Activated T-cell treated with anti-CD3 and anti-CD28 coated beads, Interleukin-2, amount 50 U/mL, for 24 hours (primary cell): ENCODE measurements at places on chromosomes 6 and 20.

DNA sequence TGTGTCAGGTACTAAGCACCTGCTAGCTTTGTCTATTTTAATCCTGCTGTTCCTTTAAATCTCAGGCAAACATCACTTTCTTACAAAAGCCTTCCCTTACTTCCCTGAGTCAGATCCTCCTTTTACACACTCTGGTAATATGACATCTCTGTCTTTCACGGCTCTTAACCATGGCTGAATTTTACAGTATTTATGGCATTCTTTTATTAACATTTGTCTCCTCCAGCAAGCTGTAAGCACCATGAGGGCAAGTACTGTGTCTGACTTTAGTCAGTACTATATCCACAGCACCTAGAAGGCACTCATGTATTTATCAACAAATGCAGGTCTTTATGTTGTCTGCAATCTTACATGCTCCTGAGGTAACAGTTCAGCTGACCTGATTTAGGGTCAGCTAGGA is 33.7 kb upstream of the HBS1L start:
- no peaks in the 10 kb centered on the region for H3K27me3 ChIP-seq

DNA sequence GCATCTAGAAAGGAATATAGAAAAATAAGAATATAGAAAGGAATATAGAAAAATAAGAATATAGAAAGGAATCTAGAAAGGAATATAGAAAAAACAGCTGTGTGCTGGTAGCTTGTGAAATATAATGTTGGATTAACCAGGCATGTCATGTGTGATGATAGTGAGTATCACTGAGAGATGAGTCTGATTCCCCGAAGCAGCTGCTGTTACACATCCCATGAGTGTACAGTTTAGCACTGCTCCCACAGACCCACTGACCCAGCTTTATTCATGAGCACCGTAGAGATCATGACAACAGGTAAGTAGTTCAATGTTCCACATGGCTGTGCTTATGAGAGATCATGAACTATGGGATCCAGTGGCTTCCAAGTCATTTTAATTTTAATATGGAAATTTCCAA is 64.8 kb downstream of the SLC22A3 start:
- no peaks in the 10 kb centered on the region for H3K36me3 ChIP-seq
- H3K4me3 ChIP-seq = no peak overlapping the region
- DNase-seq = no peak
- no peak overlapping the region for H3K27ac ChIP-seq

DNA sequence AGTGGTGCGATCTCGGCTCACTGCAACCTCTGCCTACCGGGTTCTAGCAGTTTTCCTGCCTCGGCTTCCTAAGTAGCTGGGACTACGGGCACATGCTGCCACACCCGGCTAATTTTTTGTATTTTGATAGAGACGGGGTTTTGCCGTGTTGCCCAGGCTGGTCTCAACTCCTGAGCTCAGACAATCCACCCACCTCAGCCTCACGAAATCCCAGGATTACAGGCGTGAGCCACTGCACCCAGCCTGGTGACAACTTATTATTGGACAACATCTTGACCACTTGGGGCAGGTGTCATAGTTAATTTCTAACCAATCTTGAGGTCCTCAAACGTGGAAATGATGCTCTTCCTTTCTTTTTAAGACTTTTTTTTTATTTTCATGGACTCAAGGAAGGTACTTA is 303.6 kb downstream of the CLIC5 start:
- H3K4me1 ChIP-seq = peaks cover 48% of the 10 kb centered on the region
- no peak for DNase-seq
- peak overlapping the region; percentile 97 for H3K27ac ChIP-seq
- H3K36me3 ChIP-seq = no peaks in the 10 kb centered on the region

DNA sequence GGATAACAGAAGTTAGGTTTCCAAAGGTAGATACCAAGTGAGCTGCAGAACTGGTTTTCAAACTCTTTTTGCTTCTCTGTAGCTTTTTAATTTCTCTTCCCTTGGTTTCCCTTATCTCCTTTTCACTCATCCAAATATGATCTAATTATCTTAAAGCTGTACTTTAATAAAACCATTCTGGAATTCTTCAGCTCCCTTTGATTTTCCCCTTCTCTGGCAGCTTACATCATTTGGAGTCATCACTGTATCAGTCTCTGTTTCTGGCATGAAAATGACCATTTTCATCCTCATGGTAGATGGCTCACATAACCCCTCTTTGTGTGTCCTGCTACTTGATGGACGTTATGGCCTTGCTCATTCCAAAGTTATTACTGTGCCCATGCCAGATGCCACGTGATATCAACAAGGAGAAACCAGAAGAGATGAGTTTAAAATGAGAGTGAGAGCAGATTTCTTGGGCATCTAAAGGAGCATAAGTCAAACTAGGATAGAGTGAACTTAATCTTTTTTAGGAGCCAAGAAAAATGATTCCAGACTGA is 620.2 kb downstream of the QKI start:
- no peak for DNase-seq
- H3K27ac ChIP-seq = no peak overlapping the region
- no peaks in the 10 kb centered on the region for H3K4me1 ChIP-seq

- DNase-seq = no peak
- H3K4me1 ChIP-seq = peaks cover 25% of the 10 kb centered on the region
- no peaks in the 10 kb centered on the region for H3K36me3 ChIP-seq
- H3K4me3 ChIP-seq = no peak overlapping the region
These were observed 90.8 kb upstream of the ELOVL5 start for GRCh38 chr6:53439556-53439955.

DNA sequence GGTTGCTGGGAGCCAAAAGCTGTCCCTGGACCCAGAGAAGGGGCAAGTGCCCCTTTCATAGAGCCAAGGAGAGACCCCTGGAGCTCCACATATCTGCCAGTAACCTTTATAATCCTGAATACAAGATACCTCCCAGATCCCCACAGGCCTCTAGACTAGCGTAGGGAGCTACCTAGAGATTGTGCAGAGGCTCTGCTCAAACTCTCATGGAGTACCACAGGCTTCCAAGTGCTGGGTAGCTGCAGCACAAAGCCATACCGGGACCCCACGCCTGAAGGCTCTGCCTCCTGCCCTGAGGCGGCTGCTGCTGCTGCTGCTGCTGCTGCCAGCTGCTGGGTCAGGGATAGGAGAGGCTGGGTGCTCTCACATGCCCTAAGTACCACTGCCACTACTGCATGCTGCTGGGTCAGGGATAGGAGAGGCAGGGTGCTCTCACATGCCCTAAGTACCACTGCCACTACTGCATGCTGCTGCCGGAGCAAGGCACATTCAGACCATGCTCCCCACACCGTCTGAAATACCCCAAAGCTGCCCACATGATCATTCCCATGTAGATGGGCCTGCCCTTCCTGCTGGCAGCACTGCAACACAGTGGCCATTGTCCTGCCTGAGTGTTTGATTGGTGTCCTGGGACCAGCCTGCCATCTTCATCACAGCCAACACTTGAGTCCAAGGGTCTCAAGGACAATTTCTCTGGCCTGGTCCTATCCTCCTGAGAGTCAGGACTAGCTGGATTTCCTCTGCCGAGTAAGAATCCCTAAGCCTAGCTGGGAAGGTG is 1434.3 kb upstream of the ADGRB3 start:
- H3K27me3 ChIP-seq = no peaks in the 10 kb centered on the region
- H3K36me3 ChIP-seq = no peaks in the 10 kb centered on the region
- no peak overlapping the region for H3K27ac ChIP-seq
- no peak for DNase-seq
- no peak overlapping the region for H3K4me3 ChIP-seq

DNA sequence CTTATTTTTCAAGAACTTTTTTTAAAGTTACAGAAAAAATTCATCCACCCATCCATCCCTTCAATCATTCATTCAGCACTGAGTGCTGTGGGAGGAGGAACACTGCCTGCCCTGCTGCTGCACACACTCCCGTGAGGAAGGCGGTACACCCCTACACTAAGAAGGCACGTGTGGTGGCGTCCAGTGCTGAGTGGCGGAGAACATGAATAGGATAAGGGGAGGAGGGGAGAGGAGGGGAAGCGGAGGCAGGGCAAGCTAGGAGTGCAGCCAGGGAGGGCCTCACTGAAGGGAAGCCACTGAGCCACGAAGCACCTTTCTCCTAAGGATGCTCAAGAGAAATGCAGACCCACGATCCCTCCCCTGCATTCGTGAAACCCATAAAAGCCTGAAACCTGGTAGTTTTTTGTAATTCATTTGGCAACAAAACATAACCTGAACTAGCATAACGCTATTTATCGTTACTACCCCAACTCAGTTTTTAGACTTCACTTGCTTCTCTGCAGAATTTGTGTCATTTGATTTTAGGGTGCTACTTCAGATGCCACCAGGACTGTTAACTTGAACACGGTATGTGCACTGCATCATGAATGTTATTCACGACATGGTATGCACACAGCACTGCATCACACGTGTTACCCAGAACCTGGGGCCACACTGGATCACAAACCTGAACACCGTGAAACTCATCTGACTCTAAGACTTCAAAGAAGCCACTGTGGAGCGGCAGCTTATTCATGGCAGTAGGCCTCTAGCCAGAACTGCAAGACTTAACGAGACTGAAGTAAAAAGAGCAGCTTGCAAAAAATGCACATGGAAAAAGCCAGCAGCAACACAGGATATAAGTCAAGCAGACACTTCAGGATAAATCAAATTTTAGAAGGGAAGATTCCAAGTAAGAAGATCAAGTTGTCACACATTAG is 3.5 kb downstream of the RNASET2 start:
- H3K27me3 ChIP-seq = no peaks in the 10 kb centered on the region
- peak overlapping the region; percentile 90 for H3K4me3 ChIP-seq
- no peak for DNase-seq

DNA sequence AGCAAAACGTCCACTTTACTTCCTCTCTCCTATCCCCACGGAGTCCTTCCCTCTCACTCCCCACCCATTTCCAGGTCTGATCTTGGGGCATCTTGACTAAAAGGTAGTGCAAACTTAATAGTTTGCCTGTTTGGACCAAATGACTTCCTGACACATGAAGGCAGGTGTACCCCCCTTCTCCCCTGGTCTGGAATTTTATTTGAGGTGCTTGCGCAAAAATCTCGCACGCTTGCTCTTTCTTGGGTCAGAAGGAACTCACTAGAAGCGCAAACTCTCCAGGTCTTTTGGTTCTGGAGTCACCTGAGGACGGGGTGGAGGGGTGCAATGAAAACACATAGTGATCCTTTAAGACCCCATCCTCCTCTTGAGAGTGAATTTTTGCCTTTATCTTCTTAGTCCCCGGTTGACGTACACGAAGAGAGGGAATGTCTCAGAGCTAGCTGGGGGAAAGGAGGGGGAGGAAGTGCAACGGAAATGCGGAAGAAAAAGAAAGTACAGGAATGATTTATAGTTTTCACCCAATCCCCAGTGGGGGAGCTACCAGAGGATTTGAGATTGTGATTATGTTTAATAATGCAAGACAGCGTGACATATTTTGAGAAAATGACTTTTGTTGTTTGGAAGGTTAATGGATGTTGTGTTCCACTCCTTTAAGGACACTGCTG is 4.9 kb downstream of the ADGRB3 start:
- H3K4me3 ChIP-seq = no peak overlapping the region
- no peak overlapping the region for H3K27ac ChIP-seq
- peaks cover 51% of the 10 kb centered on the region for H3K27me3 ChIP-seq
- no peaks in the 10 kb centered on the region for H3K36me3 ChIP-seq
- H3K4me1 ChIP-seq = peaks cover 10% of the 10 kb centered on the region
- DNase-seq = no peak

DNA sequence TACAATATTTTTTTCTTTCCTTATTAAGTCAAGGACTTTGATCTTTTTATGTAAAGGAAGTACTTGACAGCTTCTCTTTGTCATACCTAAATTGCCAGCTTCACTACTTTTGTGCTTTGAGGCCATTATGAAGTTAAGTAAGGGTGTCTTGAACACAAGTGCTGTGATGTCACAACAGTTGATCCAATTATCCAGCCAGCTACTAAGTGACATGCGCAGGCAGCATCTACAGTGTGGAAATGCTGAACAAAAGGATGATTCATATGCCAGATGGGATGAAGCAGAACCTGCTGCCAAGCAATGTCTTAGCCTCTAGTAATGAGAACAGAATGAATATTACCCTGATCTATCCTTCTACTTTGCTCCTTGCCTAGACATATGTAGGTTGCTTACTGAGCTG is 68.3 kb upstream of the TMEM244 start:
- no peaks in the 10 kb centered on the region for H3K27me3 ChIP-seq
- H3K27ac ChIP-seq = no peak overlapping the region
- H3K36me3 ChIP-seq = no peaks in the 10 kb centered on the region
- H3K4me1 ChIP-seq = no peaks in the 10 kb centered on the region
- H3K4me3 ChIP-seq = no peak overlapping the region

DNA sequence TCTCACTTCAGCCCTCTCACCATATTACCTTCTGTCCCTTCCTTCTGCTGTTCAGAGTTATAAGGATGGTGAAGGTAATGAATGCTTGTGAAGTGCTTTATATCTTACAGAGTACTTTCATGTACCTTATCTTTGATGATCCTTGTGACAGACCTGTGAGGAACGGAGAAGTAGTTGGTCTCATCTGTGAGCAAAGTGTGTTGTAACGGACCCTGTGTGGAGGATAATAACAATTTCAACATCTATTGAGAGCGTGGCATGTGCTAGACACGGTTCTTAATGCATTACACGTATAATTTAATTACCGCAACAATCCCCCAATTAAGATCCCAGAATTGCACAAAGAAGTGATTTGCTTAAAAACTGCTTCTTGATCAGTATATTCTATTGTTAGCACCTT is 124.6 kb downstream of the ANKS1A start:
- H3K27me3 ChIP-seq = no peaks in the 10 kb centered on the region
- H3K4me3 ChIP-seq = no peak overlapping the region
- H3K36me3 ChIP-seq = peaks cover 21% of the 10 kb centered on the region
- no peak overlapping the region for H3K27ac ChIP-seq
- no peak for DNase-seq
- H3K4me1 ChIP-seq = peaks cover 12% of the 10 kb centered on the region

DNA sequence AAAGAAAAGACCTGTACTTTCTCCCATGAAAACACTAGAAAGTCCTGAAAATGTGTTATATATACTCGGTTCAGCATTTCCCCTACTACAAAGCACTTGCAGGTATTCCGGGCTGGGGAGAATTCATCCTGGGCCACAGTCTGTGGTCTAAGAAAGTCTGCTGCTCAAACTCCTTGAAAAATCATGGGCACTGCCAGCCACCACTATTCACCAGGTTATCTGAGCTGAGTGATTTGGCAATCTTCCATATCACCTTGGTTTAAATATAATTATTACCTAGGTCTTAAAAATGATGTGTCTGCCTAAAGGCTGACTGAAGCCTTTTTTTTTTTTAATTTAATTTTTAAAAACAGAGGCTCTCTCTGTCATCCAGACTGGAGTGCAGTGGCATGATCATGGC is 11.3 kb downstream of the FKBP5 start:
- H3K4me3 ChIP-seq = no peak overlapping the region
- peaks cover 91% of the 10 kb centered on the region for H3K4me1 ChIP-seq
- no peaks in the 10 kb centered on the region for H3K27me3 ChIP-seq
- no peak for DNase-seq

GRCh38 chr20:8749986-8750385 is 318.9 kb upstream of the PLCB4 start:
- no peak for DNase-seq
- no peaks in the 10 kb centered on the region for H3K36me3 ChIP-seq
- H3K27me3 ChIP-seq = no peaks in the 10 kb centered on the region
- H3K4me3 ChIP-seq = no peak overlapping the region

- H3K4me1 ChIP-seq = no peaks in the 10 kb centered on the region
- H3K27ac ChIP-seq = no peak overlapping the region
- H3K4me3 ChIP-seq = no peak overlapping the region
- DNase-seq = no peak
- no peaks in the 10 kb centered on the region for H3K36me3 ChIP-seq
- peaks cover 4% of the 10 kb centered on the region for H3K27me3 ChIP-seq
These were observed 49.2 kb upstream of the HDAC2 start for GRCh38 chr6:114020196-114020595.

- peaks cover 2% of the 10 kb centered on the region for H3K4me1 ChIP-seq
- no peak for DNase-seq
- no peak overlapping the region for H3K4me3 ChIP-seq
- no peaks in the 10 kb centered on the region for H3K36me3 ChIP-seq
- H3K27me3 ChIP-seq = peaks cover 24% of the 10 kb centered on the region
These were observed 25.9 kb upstream of the ROS1 start for GRCh38 chr6:117451671-117452070.
